ENCODE measurements at places on chromosomes 2 and 18. TPM values are rescaled to one million over a fixed set of nuclear protein-coding genes. Genes with fewer than 3 reads are reported as not detected.
A peak's percentile ranks its signal among the peaks of the same experiment; 100 is the strongest.

DNA sequence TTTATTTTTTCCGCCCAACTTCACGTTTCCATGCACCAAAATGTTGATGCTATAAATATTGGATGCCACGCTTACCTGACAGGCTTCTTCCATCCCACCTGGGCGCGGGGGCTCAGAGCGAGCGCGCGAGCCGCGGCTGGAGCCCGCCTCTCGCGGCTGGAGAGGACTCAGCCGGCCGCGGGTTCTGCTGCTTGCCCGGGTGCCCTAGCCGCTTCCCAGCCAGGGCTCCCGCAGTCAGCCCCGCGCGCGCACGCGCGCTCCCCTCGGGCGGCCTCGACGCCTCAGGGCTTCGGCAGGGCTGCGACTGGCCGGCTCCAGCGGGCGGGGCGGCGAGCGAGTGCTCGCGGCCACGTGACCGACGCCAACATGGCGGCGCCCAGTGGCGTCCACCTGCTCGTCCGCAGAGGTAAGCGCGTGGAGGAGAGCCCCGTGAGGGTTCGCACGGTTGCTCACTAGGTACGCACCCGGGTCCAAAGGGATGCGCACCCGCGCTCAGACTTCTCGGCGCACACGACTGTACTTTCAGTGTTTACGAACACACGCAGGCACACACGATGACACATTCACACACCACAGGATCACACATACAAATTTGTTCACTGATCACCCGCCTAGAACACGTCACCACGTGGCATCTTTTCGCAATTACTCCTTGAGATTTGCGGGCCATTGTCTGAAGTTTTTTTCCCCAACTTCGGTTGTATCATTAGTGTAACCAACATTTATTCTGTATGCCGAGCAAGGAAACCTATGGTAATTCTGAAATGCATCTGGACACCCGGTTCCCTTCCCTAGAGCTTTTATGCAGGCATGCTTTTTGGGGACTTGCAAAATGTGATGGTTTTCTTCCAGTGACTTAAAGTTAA is at the start of gene METAP1D:
TSS of gene METAP1D (plus strand) at position 350 of the 866 bp plus-strand sequence. CDS start at position 367, 17 bp downstream.
- H3K4me3 ChIP-seq: peak within 1 kb of the TSS; percentile 96
- peaks cover 8% of the 10 kb centered on the region for H3K27me3 ChIP-seq
- peak within 1 kb of the TSS; percentile 96 for H3K27ac ChIP-seq
- peaks cover 1% of the 10 kb centered on the region for H3K36me3 ChIP-seq

Gene SKA1
- total RNA-seq: 25.6 TPM

DNA sequence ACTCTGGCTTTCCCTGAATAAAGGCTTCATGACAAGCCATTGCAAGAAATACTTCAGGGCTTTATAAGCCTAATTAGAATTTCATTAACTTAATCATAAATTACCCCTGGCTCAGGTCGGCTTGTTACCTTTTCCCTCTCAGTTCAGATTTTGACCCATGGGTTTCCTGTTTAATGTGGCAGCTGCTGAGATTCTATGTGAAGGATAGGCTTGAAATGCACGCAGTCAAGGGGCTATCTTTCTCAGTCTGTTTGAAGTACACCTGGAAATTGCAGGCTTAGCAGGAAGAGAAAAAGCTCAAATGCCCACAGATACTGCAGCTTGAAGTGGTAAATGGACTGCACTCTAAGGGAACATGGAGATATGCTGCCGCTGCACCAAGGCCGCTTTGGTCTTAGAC is 49.4 kb downstream of the CAVIN2 start:
- no peak overlapping the region for H3K27ac ChIP-seq
- H3K4me1 ChIP-seq: no peaks in the 10 kb centered on the region
- H3K27me3 ChIP-seq: peaks cover 8% of the 10 kb centered on the region
- no peak for DNase-seq

Gene SPDYA
- 1.9 TPM for total RNA-seq

DNA sequence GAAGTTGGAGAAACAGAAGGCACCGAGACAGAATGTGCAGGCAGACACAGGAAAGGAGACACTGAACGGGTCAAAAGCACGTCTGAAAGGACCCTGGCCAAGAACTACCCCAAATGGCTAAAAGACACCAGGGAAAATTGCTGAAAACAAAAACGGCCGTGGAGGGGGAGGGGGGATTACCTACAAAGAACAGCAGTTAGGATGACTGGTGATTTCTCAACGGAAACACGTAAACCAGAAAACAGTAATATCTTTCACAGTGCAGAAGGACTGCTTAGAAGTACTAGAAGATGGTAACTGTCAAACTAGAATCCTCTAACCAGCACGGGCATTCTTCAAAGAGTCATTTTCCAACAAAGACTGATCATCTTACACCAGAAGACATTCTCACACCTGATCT is 142.6 kb downstream of the HDAC4 start:
- H3K36me3 ChIP-seq: peaks cover 19% of the 10 kb centered on the region
- H3K4me3 ChIP-seq: peak overlapping the region; percentile 82
- no peak for DNase-seq
- peaks cover 52% of the 10 kb centered on the region for H3K4me1 ChIP-seq
- H3K27ac ChIP-seq: peak overlapping the region; percentile 90

Gene CD8B
- 483 TPM for total RNA-seq

- H3K36me3 ChIP-seq: no peaks in the 10 kb centered on the region
- no peak for DNase-seq
- H3K27ac ChIP-seq: no peak overlapping the region
- no peaks in the 10 kb centered on the region for H3K4me1 ChIP-seq
- peaks cover 14% of the 10 kb centered on the region for H3K27me3 ChIP-seq
- no peak overlapping the region for H3K4me3 ChIP-seq
Measured at GRCh38 chr2:237282568-237283128, 131.3 kb downstream of the COL6A3 start.

DNA sequence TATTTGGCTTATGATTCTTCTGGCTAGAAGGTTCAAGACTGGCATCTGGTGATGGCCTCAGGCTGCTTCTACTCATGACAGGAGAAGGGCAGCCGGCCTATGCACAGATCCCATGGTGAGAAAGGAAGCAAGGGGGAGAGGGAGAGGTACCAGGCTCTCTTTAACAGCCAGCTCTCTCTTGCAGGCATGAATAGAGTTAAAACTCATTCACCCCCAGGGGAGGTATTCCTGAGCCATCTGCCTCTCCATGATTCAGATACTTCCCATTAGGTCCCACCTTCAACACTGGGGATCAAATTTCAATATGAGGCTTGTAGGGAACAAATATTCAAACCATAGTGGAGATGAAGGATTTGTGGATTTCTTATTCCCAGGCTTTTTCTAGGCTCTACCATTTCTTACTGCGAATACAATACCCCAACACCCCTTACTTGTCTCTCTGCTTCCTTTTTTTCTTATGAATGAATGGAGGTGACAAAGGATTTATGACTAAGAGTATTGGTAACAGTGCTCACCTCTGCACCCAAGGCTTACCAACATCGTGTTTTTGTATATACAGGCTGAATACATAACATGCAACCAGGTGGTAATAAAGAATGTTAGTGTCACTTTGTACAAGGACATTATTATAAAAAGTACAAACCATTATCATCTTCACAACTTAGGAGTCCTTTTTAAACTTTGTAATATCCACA is 454.6 kb upstream of the TRIB2 start:
- no peak for DNase-seq
- no peak overlapping the region for H3K4me3 ChIP-seq
- H3K36me3 ChIP-seq: no peaks in the 10 kb centered on the region
- H3K4me1 ChIP-seq: peaks cover 5% of the 10 kb centered on the region
- no peaks in the 10 kb centered on the region for H3K27me3 ChIP-seq

DNA sequence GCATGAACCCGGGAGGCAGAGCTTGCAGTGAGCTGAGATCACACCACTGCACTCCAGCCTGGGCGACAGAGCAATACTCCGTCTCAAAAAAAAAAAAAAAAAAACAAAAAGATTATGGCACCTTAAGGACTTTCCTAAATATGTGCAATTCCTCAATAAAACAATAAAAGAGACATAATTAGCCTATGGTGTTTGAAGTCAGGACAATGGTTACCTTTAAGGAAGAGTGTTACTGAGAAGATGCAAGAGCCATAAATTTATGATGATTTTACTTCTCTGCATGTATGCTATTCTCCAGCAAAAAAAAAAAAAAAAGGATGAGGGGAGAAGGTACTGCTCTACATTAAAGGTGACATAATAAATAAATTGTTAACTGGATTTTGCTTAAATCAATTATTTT is 208.2 kb upstream of the STK17B start:
- DNase-seq: no peak
- peaks cover 2% of the 10 kb centered on the region for H3K4me1 ChIP-seq
- H3K27ac ChIP-seq: no peak overlapping the region
- H3K27me3 ChIP-seq: peaks cover 2% of the 10 kb centered on the region

DNA sequence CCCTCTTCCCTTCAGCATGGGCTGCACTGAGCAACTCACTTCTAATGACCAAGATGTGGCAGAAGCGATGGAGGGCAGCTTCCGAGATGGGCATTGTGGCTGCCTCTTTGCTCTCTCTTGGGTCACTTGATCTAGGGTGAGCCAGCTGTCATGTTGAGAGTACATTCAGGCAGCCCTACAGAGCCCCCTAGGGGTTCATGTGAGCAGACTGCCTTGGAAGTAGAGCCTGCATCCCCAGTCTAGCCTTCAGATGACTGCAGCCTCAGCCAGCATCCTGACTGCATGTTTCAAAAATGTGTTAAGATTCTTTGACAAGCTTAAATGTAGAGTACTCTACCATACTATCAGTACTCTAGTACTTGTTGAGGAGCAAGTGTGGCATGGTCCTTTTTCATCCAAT is 143.9 kb downstream of the NCK2 start:
- peaks cover 56% of the 10 kb centered on the region for H3K36me3 ChIP-seq
- H3K27me3 ChIP-seq: no peaks in the 10 kb centered on the region
- H3K4me3 ChIP-seq: no peak overlapping the region
- DNase-seq: no peak
- peaks cover 22% of the 10 kb centered on the region for H3K4me1 ChIP-seq

Gene MFSD6
- total RNA-seq: 56.7 TPM

Gene CRYBA2
- total RNA-seq: not detected

- H3K27ac ChIP-seq: no peak overlapping the region
- peaks cover 18% of the 10 kb centered on the region for H3K27me3 ChIP-seq
- H3K36me3 ChIP-seq: no peaks in the 10 kb centered on the region
Measured at GRCh38 chr2:64888591-64889309, 100.4 kb upstream of the SLC1A4 start.

DNA sequence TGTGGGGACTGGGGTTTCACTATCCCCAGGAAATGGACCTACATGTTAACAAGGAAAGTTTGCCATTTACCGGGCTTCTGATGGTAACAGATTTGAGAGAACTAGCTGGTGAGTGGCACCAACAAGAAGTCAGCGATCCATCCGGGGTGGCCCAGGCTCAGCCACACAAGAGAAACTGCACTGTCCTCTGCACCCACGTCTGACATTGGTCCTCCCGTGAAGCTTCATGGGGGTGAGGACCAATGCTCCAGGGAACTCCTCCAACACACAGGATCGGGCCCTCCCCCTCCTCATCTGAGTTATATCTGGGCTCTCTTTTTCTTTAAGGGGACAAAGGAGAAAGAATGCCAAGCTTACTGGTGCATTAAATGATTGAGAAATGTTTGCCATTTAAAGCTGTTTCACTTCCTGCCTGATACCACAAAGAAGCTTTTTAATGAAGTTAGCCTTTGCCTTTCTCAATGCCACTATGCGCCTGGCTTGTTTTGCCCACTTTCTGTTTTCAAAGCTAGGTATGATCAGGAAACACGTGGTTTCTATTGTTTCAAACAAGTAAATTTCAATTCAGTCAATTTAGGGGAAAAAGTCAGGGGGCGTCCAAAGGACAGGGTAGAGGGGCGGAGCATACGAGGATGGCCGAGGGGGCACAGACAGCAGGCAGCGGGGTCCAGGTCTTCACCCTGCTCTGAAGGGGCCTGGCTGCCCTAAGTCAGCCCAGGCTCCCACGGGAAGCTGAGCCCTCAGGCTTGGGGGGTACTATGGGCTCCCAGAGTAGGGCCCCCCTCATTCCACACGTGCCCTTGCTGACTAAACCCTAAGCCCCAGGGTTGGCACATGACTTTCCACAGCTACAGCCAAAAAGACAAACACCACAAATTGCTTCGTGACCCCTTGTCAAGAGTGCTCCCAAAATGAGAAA is 204.0 kb upstream of the ID2 start:
- no peaks in the 10 kb centered on the region for H3K27me3 ChIP-seq
- DNase-seq: no peak
- peaks cover 12% of the 10 kb centered on the region for H3K36me3 ChIP-seq
- H3K27ac ChIP-seq: peak overlapping the region; percentile 88
- peaks cover 89% of the 10 kb centered on the region for H3K4me1 ChIP-seq

GRCh38 chr2:166375736-166376487 is at the start of gene SCN9A:
Gene SCN9A, minus strand, starts transcription at chr2:166375944. Its CDS starts 64,188 bp downstream, at chr2:166311756.
- peak within 1 kb of the TSS; percentile 83 for H3K4me3 ChIP-seq
- no peak within 1 kb of the TSS for H3K27ac ChIP-seq
- H3K36me3 ChIP-seq: no peaks in the 10 kb centered on the region
- DNase-seq: peak; percentile 47
- peaks cover 45% of the 10 kb centered on the region for H3K27me3 ChIP-seq

- no peak for DNase-seq
- H3K4me3 ChIP-seq: no peak overlapping the region
- H3K4me1 ChIP-seq: peaks cover 3% of the 10 kb centered on the region
- no peak overlapping the region for H3K27ac ChIP-seq
- peaks cover 15% of the 10 kb centered on the region for H3K27me3 ChIP-seq
- H3K36me3 ChIP-seq: no peaks in the 10 kb centered on the region
Measured at GRCh38 chr18:62987055-62987830, 271.9 kb downstream of the PHLPP1 start.

Gene CSRNP3
- total RNA-seq: not detected

Gene NDC80
- total RNA-seq: 67.0 TPM

GRCh38 chr2:206218796-206219499 is 55.5 kb upstream of the ZDBF2 start:
- no peak overlapping the region for H3K4me3 ChIP-seq
- no peak overlapping the region for H3K27ac ChIP-seq
- peaks cover 20% of the 10 kb centered on the region for H3K27me3 ChIP-seq
- DNase-seq: no peak
- no peaks in the 10 kb centered on the region for H3K36me3 ChIP-seq

Gene SERPINB12
- total RNA-seq: not detected

DNA sequence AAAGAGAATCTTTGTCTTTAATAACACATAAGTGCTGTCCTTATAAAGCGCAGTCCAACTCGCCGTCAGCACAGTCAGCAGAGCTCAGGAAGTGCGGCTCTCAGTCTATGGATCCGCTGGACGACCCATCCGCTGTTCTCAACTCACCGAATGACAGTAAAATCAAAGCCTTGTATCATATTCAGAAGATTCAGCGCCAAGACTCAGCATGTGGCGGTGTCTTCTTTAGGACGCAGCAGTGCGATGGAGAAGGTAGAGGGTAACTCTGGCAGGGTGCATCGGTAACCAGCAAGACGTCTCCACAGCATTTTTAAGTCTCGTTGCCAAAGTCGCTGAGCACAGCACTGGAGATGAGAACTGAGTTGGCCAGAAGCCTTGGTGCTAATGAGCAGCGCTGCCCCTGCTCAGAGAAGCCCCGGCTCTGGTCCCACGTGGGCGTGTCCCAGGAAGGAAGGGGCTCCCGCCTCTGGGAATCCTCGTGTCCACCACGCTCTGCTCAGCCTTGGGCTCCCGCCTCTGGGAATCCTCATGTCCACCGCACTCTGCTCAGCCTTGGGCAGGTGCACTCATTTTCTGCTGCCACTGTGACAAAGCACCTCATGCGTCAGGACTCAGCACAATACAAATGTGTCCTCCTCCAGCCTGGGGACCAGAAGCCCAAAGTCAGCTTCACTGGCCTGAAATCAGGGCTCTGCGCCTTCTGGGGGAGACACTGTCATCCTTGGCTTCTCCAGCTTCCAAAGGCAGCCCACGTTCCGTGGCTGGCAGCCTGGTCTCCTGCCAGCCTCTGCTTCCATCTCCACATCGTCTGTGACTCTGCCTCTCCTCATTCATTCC is 238.0 kb upstream of the SALL3 start:
- H3K27me3 ChIP-seq: peaks cover 5% of the 10 kb centered on the region
- no peak overlapping the region for H3K4me3 ChIP-seq
- H3K4me1 ChIP-seq: no peaks in the 10 kb centered on the region
- H3K36me3 ChIP-seq: no peaks in the 10 kb centered on the region
- DNase-seq: no peak
- H3K27ac ChIP-seq: no peak overlapping the region

Gene RAMP1
- total RNA-seq: 0.68 TPM

Gene WDR12
- 42.3 TPM for total RNA-seq

Gene SCTR
- total RNA-seq: not detected

Data from activated naive CD8-positive, alpha-beta T cell treated with anti-CD3 and anti-CD28 coated beads, Interleukin-2, amount 10 ng/mL, durations not matched to agents 7 days and 5 days (primary cell).